Fibroblast of villous mesenchyme (primary cell): ENCODE measurements at places on chromosomes 4 and X. TPM values are rescaled to one million over a fixed set of nuclear protein-coding genes. Genes with fewer than 3 reads are reported as not detected.
A peak's percentile ranks its signal among the peaks of the same experiment; 100 is the strongest.

GRCh38 chr4:100422894-100423293 lies 94.9 kb downstream of the EMCN start:
- DNase-seq, result no peak

GRCh38 chr4:120718979-120719566 lies 203.5 kb downstream of the PRDM5 start:
- peak; percentile 48 for DNase-seq

DNA sequence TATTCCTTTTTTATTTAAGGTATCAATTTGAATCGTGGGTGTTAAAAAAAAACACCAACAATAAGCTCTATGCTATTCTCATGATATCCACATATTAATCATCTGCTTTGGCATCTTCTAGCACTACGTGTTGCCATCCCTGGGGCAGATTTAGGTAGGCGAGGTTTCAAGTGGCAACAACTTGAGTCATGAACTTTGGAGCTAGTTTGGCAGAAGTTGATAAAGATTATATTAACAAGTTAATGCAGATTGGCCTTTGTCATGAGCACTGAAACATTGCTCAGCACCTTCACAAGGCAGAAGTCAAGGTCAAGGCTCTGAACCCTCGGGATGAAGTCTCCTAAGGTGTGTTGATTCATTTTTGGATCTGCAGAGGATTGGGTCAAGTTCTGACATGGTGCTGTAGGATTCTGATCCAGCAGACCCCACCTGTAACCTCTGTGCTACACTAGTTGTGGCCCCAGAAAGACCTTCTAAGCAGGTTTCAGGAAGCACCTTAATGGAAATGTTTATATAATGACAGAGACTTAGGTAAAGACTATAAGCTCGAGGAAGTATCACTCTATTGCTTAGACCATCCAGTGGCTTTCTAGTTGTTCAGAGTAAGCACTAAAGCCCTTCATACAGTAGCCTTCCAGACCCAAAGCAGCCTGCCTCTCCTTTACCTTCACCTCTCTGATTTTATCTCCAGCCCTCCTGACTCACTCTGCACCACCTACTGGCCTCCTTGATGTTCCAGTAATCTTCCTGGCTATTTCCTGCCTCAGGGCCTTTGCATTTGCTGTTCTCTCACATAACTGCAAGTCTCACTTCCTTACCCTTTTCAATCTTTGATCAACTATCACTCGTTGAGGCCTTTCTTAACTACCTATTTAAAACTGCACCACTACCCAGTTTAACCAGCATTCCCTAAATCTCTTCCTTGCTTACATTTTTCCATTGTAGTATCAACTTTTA lies 117.0 kb upstream of the SLC4A4 start:
- DNase-seq, result no peak

DNA sequence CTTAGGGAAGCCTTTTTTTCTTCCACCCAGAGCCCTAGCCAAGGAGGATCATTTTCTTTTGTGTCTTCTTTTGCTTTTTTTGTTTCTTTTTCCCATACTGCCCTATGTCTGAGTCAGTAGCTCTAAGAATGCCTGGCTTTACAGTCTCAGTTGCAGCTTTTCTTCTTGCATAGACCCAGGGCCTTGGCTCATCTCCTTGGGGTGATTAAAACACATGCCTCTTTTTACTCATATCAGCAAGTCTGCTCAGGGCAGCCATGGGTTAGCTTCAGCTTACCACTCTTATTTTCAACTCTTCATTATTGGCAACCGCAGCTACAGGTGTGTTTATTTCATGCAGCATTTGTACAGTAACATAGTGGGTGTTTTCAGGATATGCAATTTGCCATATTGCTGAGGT lies 196.5 kb downstream of the STK32B start:
- DNase-seq, result no peak

DNA sequence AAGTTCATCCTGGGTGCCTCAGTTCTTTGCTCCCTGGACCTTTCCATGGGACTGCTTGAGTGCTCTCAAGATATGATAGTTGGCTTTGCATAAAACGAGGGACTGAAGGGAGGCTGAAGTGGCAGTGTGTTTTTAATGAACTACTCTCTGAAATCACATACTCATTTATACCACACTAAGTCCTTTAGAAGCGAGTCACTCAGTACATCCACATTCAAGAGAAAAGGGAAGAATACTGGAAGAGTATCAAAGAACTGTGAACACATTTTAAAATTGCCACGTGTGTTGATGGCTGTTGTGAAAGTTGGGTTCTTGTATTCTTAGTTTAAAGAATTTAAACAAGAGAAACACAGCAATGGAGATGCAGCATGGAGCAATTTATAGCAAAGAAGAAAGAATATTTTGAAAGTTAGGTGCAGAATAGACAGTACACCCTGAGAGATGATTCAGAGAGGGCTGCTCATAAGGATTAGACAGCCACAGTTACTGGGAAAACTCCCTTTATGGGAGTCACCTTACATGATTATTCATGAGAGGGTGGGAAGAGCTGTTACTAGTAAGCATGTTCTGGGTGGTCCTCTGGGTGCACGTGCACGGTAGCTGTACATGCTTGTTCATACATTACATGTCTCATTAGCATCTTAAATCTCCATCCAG lies 380.7 kb downstream of the ADGRL3 start:
- DNase-seq, result no peak

- DNase-seq, result no peak
These were observed 78.5 kb downstream of the SCLT1 start for GRCh38 chr4:129014566-129015509.

GRCh38 chr4:167606551-167606950 lies 372.3 kb upstream of the SPOCK3 start:
- no peak for DNase-seq

The GNRHR gene
- under 0.01 TPM in 1 of 2 replicates, not detected in the other for total RNA-seq

The BMP3 gene
- total RNA-seq, result under 0.01 TPM in 1 of 2 replicates, not detected in the other
